CD8-positive, alpha-beta memory T cell (primary cell): ENCODE measurements at places on chromosomes 3 and 15.

DNA sequence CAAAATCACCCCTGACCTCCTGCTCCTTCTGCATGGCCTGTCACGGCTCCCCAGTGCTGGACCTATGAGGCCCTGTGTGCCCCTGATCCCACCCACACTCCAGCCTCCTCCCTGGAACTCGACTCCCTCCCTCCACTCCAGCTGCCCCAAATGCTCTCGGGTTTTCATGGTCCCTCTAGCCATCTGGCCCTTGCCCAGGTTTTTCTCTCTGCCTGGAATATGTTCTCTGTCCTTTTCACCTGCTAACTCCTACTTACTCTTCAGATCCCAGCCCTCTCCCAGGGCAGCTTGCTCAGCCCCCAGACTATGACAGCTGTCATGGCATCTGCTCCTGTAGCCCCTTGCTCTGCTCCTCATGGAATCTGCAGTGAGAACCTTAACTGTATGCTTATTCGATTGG is 30.3 kb downstream of the DUSP7 start:
- DNase-seq, result no peak

DNA sequence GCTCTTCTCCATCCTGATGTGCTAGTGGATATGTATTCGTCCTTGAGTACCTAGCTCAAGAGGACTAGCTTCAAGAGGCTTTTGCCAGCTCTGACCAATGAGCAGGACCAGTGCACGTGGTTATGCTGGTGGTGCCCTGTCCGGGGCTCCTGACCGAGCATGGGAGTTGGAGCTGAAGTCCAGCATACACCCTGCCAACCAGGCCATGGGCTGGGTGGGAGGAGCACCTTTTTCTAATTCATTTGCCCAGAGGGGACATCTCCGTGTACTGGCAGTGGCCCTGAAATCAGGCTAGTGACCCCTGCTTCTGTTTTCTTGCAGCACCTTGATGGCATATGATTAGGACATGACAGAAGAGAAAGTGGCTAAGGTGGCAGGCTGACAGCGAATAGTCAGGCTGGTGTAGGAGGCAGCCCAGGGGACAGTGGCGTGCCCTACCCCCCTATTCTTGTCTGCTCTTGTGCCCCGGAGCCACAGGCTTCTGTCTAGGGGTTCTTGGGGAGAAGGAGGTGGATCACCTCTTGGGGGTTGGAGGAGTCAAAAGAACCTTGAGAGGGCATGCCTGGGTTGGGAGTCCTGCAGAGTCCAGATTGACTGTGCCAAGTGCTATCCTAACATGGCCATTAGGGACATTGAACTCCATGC is 16.5 kb downstream of the PODXL2 start:
- no peak for DNase-seq

DNA sequence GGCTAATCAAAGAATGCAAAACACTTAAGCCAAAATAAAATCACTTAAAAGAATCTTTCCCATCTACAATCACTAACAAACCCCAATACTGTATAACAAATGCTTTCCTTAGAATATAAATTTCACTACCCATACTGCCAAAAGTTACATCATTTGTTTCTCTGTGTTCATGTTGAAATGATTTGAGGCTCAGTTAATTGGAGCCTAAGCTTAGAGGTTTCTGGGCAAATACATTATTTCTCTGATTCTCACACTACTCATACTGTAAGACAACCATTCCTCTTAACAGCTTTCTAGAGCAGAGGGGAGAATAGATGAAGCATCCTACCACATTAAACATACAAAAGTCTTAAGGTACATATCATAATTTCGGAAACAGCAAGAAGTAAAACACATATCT is 2.1 kb downstream of the RIOX2 start:
- DNase-seq, result no peak

DNA sequence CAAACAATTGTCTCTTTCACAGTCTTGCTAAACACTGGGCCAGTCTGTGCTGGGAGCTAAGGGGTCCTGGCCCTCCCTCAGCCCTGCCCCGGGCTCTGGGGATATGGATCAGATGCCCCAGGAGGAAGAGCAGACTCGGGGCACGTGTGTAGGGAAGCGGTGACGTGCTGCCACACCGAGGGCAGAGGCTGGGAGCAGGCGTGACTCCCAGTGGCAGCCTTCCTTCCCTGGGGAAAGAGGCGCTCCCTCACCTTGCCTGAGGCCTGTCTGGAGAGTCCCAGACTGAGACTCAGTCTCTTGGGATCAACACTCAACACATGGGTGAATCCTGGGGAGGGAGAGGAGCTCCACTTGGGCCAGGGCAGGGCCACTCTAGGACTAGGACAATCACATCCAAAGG is 54.1 kb upstream of the GRIP2 start:
- DNase-seq, result no peak

DNA sequence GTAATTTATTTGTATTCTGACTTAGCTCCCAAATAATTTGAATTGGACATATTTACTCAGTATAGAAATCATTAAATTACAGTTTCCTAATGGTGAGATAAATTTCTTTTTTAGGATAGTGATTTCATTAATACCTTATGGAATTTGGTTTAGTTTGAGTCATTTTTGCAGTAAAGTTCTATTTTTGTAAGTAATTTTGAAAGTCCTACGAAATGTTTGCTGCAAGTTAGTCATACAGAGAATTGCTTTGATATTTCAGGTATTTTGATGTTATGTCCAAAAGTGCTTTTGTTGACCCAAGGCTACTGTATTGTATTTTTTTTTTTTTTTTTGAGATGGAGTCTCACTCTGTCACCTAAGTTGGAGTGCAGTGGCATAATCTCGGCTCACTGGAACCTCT is 41.7 kb downstream of the TCF12 start:
- no peak for DNase-seq

DNA sequence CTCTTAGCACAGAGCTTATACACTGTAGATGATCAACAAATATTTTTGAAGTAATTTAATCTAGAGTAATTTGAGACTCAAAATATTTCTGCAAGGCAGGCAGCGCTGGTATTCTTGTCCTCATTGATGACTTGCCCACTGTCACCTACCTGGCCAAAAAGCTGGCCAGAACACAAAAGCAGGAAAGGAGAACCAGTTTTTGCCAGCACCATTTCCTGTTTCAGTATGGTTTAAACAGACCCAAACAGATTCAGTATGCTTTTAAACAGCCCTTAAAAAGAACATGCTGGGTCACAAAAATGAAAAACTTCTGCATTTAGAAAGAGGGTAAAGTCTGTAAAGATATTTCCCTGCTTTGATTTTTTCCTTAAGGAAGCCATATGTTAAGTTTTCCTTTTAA is 42.3 kb upstream of the ZNF280D start:
- no peak for DNase-seq

DNA sequence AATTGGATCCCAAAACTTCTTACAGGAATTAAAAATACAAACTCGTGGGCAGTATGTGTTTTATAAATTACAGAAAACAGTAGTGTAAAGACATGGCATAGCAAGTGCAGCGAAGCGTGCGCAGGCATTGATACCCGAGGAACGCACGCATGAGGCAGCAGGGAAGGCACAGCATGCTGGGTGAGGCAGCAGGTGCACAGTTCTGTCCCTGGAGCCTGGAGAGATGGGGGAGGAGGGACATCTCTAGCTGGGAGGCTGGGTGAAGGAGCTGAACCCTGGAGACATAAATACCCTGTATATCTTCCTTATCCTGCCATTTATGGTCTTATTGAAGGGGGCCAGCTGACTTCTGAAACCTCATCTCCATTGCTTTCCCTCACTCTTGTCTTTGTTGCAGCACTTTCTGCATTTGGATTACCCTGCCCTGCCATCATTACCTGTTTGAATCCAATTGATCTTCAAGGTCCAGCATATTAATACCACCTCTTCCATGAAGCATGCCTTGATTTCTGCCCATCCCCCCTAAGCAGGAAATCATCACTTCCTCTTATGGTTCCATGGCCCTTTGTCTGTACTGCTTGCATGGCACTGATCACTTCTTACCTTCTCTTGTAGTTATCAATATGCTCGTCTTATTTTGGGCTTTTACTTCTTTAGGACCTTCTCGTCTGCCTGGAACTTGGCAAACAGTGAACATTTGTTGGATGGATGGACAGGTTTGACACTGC is 20.5 kb downstream of the LPP start:
- DNase-seq, result no peak

DNA sequence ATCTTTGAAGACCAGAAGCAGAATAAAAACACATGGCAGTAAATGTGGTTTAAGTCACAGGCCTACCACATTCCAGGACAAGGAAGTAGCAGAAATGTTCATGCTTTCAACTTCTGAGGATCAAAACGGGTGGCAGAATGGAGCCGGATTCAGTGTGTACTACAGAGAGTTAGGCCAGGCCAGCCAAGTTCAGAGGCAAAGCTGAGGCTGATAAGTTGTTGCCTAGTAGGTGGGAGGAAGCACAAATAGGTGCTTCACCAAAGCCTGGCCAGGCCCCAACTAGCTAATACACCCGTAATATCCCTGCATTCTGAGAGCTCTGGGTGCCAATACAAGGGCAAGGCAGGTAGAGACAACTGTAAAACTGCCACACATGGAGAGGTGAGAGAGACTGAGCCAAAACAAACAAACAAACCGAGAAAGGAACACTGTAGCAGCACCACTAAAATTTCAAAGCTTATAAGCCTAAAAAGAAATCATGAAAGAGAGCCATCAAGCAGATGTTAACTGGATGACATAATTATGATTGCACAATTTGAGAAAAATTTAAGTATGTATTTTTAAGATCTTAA is 156.4 kb upstream of the CBLB start:
- no peak for DNase-seq

- DNase-seq, result no peak
Measured at GRCh38 chr15:38059665-38060064, 125.2 kb downstream of the TMCO5A start.

DNA sequence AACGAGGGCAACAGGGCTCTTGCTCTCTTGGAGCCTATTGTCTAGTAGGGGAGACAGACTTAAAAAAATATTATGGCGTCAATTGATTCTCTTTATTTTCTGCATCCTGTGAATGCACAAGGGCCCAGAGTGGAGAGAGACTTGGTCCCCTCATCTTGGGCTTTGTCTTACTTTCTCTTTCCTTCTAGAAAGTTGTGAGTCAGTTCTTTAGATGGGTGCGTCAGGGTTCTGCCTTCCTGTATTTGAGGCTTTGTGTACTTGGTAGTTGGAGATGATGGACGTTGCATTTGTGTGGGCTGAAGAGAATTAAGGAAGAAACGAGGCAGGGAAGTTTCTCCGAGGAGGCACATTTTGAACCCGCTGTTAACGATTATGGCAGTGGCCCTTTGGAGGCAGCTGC is 52.9 kb downstream of the CACNA1D start:
- DNase-seq, result no peak

GRCh38 chr3:195249858-195250464 is 21.0 kb downstream of the XXYLT1 start:
- DNase-seq, result no peak

DNA sequence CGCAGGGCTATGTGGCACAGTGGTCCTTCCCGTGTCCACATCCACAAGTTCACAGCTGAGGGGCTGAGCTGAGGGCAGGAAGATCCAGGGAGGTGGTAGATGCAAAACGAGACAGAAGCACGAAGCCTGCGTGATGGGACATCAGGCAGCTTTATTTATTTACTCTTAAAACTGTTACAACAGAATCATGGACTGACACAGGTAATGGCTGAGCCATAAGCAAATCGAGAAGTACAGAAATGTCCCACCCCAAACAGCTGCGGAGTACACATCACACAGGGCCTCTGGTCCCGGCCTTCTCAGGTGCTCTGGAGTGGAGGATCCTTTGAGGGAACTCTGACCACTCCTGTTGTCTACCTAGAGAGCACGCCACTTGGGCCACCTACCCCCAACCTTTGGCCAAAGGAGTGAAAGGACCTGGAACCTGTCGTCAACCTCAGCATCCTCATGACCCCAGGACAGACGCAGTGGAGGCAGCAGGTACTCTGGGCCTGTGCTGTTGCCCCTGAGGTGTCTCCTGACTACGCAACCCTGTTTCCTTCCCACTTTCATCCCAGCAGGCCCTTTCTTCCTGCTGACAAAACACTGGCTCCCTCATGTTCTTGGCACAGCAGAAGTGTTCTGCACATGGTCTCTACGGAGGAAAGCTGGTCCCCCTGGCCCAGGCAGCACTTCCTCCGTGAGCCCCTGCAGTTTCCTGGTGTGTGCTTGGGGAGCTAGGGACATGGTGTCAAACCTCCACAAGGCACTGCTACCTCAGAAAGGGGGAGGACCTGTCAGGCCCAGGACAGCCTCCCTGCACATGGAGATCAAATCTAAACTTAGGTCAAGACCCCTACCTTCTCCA is 47.8 kb downstream of the DHX30 start:
- no peak for DNase-seq

DNA sequence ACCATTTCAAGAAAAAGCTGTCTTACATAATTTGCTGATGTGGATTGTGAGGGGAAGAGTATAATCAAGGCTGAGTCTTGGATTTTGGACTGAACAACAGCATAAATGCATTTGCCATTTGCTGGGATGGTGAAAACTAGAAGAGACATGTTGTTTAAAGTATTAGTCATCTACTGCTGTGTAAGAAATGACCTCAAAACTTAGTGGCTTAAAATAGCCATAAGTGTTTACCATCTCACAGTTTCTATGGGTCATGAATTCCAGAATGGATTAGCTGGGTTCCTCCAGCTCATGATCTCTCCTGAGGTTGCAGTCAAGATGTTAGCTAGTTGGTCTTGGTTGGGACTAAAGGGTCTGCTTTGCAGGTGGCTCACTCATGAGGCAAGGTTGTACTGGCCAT is 66.2 kb downstream of the SCN11A start:
- DNase-seq, result no peak

GRCh38 chr3:51999846-52000245 is 4.2 kb upstream of the RPL29 start:
- no peak for DNase-seq

- no peak for DNase-seq
Measured at GRCh38 chr3:55069950-55070349, 142.1 kb upstream of the LRTM1 start.

GRCh38 chr3:43180027-43180426 is 74.1 kb upstream of the POMGNT2 start:
- peak; percentile 49 for DNase-seq

- peak; percentile 30 for DNase-seq
Measured at GRCh38 chr3:149003653-149004305, 12.4 kb downstream of the GYG1 start.

DNA sequence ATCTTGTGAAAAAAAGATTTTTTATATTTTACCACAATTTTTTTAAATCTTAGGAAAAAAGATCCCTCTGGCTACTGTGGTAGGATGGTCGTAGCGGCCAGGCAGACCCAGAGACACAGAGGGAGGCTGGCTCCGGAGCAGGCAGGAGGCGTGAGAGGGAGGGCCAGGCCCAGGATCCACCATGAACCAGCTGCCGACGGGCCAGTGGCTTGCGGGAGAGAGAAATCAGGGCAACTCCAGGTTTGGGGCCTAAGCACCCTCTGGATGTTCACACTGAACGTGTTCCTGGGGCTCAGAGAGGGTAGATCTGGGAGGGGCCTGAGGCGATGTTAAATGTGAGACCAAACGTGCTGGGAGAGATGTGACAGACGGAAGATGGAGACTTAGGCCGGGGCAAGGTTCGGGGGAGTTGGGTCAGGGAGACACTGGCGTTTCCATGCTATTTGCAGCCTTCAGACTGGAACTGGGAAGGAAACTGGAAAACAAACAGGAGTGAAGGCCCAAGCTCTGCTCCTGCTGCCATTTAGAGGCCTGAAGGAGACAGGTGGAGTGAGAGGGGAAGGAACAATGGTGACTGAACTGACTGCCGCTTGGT is 1.6 kb upstream of the VILL start:
- no peak for DNase-seq

- no peak for DNase-seq
Measured at GRCh38 chr3:114896978-114897377, 250.1 kb downstream of the ZBTB20 start.
